ENCODE measurements at places on chromosomes 11 and 22. TPM values are rescaled to one million over a fixed set of nuclear protein-coding genes. Genes with fewer than 3 reads are reported as not detected.

- H3K36me3 ChIP-seq, result peaks cover 12% of the 10 kb centered on the region
- DNase-seq, result peak; percentile 90
- no peaks in the 10 kb centered on the region for H3K4me1 ChIP-seq
- H3K27ac ChIP-seq, result no peak overlapping the region
These were observed 6.9 kb upstream of the NRXN2 start for GRCh38 chr11:64729851-64730382.

The GRAP2 gene
- total RNA-seq, result 22.0 TPM

- H3K4me3 ChIP-seq, result no peak overlapping the region
- peaks cover 33% of the 10 kb centered on the region for H3K4me1 ChIP-seq
These were observed 7.9 kb downstream of the FAM118A start for GRCh38 chr22:45317551-45318167.

DNA sequence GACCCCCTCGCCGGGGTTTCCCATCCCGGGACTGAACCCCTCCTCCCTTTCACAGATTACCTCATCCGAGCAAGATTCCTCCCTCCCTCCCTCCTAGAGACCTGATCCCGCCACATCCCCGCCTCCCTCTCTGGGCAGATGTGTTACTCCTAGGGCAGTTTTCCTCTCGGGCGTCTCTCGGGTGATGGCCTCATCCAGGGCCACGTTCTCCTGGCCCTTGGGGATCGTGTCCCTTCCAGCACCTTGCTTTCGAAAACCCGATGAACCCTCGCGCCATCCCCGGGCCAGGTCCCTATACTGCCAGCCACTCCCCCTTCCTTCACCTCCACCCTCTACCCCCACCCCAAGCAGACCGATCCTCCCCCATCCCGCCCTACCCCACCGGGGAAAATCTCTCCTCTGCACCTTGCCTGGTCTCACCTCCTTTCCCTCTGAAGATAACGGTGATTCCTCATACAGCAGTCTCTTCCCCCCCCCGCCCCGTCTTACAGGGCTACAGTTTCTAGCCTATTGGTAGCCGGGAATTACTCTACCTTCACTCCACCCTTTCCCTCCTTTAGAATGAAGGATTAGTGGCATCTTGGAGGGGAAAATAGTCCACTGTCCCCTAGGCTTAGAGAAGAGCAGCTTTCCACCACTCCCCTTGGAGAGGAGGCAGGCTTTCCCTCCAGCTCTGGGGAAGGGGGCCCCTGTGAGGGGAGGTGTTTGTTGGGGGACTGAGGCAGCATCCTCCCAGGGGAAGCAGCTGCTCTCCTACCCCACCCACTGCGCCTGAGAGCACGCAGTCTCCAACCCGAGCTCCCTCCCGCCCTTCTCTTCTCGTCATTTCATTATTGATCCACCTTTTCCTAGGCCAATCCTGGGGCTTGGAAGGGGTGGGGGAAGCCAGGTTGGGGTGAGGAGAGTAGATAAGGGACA lies 1.2 kb downstream of the KMT2A start:
- H3K4me1 ChIP-seq, result peaks cover 63% of the 10 kb centered on the region
- H3K27ac ChIP-seq, result peak overlapping the region; percentile 87
- no peaks in the 10 kb centered on the region for H3K36me3 ChIP-seq
- H3K27me3 ChIP-seq, result peaks cover 4% of the 10 kb centered on the region

The FADS1 gene
- total RNA-seq, result 38.8 TPM

- no peak overlapping the region for H3K4me3 ChIP-seq
- no peaks in the 10 kb centered on the region for H3K27me3 ChIP-seq
- H3K27ac ChIP-seq, result no peak overlapping the region
- no peaks in the 10 kb centered on the region for H3K4me1 ChIP-seq
These were observed 151.8 kb upstream of the GRIA4 start for GRCh38 chr11:105458071-105458470.
